Amniotic stem cell (primary cell): ENCODE measurements at places on chromosomes 2 and 18.

DNA sequence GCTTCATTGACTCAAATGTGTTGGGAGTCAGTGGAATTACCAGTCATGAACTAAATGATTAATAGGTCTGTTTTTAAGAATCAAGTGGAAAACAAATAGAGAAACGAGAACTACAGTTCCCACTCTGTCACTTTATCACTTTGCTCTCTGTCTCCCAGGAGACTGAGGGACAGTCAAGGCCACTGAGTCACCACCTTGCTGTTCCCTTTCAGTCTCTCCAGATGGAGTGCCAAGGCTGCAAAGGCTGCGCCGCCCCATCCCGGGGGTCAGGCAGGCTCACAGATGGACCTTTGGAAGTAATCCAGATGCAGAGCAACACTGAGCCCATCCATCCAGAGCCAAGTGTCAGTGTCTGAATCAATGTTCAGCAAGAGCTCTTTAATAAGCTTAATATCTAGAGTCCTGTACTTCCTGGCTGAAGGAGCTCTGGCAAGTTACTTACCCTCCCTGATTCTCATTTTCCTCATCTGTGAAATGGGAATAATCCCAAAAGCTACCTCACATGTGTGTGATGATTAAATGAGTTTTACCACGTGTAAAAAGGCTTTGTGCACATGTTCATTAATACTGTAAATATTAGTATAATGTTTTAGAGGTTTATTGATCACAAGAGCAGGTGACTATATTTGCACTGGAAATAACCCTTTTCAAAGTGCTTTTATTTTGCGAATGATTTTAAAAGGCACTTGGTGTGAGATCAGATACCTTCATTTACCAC lies 43.0 kb upstream of the EFEMP1 start:
- no peak for DNase-seq

DNA sequence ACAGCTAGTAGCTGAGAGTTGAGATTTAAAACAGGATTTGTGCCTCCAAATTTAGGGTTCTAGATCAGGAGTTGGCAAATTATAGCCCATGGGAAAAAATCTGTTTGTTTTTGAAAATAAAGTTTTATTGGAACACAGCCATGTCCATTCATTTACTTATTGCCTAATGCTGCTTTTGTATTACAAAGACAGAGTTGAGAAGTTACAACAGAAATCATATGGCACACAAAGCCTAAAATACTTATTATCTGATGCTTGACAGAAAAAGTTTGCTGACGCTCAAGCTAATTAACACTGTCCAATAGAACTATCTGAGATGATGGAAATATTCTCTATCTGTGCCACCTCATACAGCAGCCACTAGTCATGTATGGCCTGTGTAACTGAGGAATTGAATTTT lies 229.1 kb upstream of the RASGRP3 start:
- no peak for DNase-seq

DNA sequence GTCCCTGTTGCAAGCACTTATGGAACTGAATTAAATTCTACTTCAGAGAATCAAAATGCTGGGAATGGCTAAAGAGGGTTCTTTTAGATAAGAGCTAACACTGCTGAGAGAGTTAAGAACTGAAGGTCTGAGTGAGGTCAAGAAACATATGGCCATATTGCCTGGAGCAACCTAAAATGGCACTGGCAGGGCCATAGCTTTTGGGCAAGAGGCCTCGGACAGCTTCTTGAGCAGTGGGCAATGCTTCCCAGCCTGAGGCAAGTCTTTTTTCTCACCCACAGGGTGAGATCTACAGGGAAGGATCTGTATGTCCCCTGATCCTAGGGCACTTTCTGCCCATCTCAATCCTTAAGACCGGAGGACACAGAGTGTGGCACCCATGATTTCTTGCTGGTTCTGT lies 244.6 kb upstream of the NT5C1B start:
- DNase-seq = no peak

GRCh38 chr2:108219688-108220087 lies 20.1 kb upstream of the SULT1C3 start:
- no peak for DNase-seq

GRCh38 chr2:62175728-62176127 lies 20.2 kb upstream of the B3GNT2 start:
- DNase-seq = no peak

- DNase-seq = no peak
These were observed 57.6 kb downstream of the KCNG2 start for GRCh38 chr18:79855147-79855933.

- DNase-seq = no peak
These were observed 75.0 kb downstream of the TMEM247 start for GRCh38 chr2:46554397-46554796.

- DNase-seq = peak; percentile 26
These were observed 208.4 kb downstream of the RAD51AP2 start for GRCh38 chr2:17309741-17310339.

- no peak for DNase-seq
These were observed 1.8 kb downstream of the NMI start for GRCh38 chr2:151287513-151288250.

DNA sequence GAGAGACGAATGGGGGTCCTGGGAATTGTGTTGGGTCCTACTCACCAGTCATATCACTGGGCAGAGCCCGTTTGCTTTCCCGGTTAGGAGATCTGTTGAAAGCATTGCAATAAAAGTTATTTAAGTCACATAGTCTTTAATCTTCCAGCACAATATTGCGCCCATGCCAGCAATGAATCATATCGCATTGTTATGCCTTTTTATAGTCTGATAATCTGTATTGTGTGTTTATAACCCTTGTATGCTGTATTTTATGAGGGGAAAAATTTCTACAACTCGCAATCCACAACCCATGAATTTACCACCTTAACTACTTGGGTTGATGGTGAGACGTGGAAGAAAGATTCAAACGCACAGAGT lies 211.9 kb upstream of the SMIM21 start:
- DNase-seq = no peak

DNA sequence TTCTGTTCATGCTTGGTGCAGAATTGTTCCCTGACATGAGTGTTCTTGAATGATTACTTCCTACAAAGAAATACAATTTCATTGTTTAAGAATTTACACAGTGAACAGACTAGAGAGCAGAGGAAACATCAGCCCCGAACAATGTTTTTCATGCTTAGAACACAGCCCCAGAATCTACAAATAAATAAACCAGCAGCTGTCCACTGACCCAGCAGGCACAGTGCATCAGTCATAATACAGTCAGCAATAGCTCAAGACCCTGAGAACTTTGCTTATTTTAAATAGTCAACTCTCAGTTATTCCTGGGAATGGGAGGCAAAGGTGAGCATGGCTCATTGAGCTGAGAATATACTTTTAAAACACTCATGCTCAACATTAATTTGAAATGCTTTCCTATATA lies 38.4 kb downstream of the XIRP2 start:
- DNase-seq = no peak

GRCh38 chr2:166041613-166042012 lies 86.2 kb downstream of the SCN1A start:
- no peak for DNase-seq

GRCh38 chr18:48687346-48688042 lies 148.7 kb downstream of the CTIF start:
- no peak for DNase-seq

DNA sequence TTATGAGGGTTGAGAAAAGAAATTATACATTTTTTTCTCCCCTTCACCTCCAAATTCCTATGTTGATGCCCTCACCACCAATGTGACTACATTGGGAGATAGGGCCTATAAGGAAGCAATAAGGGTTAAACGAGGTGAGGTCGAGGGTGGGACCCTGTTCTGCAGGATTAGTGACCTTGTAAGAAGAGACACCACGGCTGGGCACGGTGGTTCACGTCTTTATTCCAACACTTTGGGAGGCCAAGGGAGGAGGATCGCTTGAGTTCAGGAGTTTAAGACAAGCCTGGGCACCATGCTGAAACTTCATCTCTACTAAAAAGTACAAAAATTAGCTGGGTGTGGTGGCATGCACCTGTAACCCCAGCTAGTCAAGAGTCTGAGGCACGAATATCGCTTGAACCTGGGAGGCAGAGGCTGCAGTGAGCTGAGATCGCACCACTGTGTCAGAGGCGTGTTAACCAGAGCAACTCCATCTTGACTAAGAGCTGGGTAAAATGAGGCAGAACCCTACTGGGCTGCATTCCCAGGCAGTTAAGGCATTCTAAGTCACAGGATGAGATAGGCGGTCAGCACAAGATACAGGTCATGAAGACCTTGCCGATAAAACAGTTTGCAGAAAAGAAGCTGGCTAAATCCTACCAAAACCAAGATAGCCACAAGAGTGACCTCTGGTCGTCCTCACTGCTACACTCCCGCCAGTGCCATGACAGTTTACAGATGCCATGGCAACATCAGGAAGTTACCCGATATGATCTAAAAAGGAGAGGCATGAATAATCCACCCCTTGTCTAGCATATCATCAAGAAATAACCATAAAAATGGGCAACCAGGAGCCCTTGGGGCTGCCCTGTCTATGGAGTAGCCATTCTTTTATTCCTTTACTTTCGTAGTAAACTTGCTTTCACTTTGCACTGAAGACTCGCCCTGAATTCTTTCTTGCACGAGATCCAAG lies 77.0 kb downstream of the NCAPH start:
- no peak for DNase-seq

GRCh38 chr2:164898475-164898874 lies 56.9 kb downstream of the SLC38A11 start:
- peak; percentile 20 for DNase-seq

DNA sequence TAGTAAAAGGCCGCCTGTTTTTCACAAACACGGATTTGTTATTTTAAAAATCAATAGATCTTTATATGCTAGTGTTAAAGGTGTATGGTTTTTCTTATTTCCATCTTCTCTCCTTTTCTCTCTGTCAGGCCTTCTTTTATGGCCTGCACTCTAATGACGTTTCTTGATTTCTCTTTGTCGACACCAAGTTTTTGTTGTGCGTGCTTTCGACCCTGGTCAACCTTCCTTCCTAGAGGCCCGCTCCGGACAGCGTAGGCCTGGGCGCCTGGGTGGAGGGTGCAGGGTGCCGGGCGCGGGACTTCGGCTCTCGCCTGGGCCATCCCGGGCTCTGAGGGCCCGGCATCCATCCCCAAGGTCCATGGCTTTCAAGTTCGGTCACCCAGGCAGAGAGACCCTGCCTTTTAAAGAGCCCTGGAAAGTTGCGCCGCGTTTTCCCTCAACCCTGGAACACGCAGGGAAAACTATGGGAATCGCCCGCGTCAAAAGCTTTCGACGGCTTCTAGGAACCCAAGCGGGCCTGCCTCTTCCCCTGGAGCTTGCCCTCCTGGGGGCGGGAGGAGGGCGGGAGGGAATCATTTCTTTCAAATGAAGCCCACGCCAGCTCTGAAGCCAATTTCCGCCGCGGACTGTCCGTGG lies 4.1 kb upstream of the SATB2 start:
- no peak for DNase-seq

GRCh38 chr2:145593991-145594614 lies 1074.2 kb upstream of the ZEB2 start:
- peak; percentile 80 for DNase-seq

GRCh38 chr18:2961821-2962220 lies 51.1 kb downstream of the LPIN2 start:
- no peak for DNase-seq

DNA sequence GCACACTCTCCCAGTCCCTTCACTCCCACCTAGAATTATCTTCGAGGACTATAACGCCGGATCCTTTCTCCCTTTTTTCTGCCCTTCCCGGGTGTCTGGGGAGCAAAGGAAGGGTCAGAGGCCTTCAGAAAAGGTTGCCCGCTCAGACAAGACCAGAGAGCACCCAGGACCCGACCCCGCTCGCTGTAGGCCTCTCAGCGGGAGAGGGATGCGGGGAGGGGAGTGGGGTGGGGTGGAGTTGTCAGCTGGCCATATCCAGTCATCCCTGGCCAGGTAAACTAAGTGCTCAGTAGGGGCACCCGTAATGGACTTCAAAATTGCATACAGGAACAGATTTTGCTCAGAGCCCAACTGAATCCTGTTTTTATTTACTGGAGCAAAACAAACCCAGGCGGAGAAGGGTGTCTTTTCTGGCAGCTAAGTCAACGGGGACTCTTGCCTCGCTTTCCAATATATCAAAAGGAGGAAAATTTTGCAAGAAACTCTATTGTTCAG lies 65.0 kb downstream of the NOL4 start:
- DNase-seq = no peak

DNA sequence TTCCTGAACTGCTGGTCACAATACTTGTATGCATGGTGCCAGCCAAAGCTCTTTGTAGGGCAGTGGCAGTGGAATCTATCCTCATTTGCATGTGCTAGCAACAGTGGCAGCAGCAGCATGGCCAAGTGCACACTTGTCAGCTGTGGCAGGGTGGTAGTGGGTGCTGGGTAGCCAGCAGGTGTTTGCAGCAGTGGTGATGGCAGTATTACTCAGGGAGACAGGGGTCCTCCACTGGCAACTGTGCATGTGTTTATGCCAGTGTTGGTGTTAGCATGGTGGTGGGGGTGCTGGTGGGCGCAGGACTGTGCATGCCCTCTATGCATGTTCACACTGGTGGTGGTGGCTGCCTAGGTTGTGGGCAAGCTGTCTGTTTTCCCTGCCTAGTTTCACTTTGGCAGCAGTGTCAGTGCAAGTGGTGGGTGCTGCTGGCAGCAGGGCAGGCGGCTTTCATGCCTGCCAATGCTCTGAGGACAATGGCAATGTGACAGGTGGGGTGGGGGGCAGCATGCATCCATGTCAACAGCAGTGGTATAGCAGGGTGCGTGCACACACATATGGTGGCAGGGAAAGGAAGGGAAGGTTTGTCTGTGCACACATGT lies 41.2 kb downstream of the GALNT13 start:
- DNase-seq = no peak

GRCh38 chr2:68362749-68363148 lies 2.3 kb upstream of the PLEK start:
- DNase-seq = no peak

- no peak for DNase-seq
These were observed 183.1 kb downstream of the STK39 start for GRCh38 chr2:168064011-168064998.

DNA sequence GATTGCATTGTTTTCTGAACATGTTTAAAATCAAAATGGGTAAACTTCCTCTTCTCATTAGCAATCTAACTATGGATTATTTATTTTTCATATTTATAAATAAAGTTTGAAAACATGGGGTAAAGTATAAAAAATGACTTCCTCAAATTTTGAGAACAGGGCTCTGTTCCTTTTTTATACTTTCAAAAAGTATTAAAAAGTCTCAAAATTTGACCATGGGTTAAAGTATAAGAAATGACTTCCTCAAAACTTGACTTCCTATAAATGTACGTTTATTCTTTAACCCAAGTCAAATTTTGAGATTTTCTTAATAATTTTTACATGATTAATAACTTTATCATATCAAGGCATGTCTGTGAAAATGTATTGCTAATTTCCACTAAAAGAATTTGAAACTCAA lies 512.4 kb downstream of the GALR1 start:
- DNase-seq = no peak

- DNase-seq = no peak
These were observed 53.6 kb downstream of the PKDCC start for GRCh38 chr2:42101206-42102023.
